ENCODE measurements at places on chromosomes 1 and 21.
A peak's percentile ranks its signal among the peaks of the same experiment; 100 is the strongest.

GRCh38 chr21:37028570-37028969, 22.1 kb downstream of the RIPPLY3 start:
- DNase-seq, result no peak

GRCh38 chr1:116352349-116352813, 20.7 kb upstream of the ATP1A1 start:
- no peak for DNase-seq

DNA sequence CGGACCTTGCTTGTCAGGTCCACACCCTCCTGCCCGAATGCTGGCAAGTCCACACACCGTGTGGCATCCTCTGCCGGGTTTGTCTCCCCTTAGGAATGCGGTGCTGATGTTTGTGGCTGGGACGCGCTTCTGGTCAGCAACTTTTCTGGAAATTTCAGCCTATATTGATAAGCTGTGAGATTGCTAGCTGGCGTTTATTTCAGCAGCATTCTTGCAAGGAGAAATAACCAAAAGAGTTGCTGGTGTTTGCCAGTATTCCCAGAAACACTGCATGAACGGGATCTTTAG, 601 bp downstream of the CEPT1 start:
- DNase-seq, result no peak

- DNase-seq, result no peak
These were observed 22.8 kb downstream of the ALG14 start for GRCh38 chr1:95049935-95050334.

GRCh38 chr1:215710036-215710898, 143.2 kb downstream of the KCTD3 start:
- DNase-seq, result no peak

DNA sequence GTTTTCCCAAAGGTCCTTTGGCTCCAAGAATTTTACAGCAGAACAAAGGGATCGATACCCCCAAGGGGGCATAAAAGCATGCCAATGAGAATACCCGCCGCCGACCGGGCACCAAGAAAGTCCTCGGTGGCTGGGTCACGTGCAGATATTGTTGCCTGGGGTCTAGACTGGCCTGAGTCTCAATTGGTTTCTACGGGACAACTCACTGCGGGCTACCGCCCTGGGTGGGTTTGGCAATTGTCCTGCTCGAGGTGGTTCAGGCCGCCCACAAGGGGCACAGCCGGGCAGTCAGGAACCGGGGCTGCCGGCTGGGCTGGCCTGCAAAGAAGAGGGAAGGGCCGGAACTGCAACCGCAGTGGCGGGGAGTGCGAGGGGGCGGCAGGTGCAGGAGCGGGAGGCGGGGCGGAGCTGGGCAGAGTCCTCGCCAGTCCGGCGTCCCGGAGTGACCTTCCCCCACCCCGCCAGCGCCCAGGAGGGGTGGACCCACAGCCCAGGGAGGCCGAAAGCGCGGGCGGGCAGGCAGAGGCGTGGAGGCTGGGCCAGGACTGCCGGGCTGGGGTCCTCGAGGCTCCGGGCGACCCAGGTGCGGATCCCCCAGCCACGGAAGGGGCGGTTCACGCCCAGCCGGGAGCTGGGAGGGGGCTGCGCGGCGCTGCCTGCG, 926 bp upstream of the ATP1B1 start:
- DNase-seq, result peak; percentile 91

DNA sequence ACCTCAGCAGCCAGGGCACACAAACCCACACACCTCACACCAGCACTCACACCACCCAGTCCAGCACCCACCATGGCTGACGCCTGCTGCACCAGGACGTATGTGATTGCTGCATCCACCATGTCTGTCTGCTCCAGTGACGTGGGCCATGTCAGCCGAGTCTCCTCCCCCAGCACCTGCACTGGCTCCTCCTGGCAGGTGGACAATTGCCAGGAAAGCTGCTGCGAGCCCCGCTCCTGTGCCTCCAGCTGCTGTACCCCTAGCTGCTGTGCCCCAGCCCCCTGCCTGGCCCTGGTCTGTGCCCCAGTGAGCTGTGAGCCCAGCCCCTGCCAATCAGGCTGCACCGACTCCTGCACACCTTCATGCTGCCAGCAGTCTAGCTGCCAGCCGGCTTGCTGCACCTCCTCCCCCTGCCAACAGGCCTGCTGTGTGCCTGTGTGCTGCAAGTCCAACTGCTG, at the start of gene KRTAP10-8:
Gene KRTAP10-8, plus strand, starts transcription at position 51 of the 458 bp plus-strand sequence. Its CDS starts 22 bp downstream, at position 73.
- peak; percentile 65 for DNase-seq

DNA sequence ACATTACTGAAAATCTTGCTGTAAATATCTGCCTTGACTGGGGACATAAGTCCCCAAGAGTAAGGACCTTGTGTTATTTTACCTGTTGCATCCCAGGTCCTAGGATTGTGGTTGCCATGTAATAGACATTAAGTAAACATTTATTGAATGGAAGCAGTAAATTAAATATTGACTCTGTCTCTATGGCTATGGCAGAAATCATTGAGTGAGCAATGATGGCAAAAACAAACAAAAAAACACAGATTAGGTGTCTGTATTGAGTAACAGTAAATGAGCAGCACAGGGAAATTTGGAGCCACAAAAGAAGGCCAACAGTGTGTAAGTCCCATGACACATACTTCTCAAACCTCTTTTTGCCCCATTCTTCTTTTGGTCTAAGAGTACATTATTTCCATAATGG, 240.4 kb downstream of the NFIA start:
- DNase-seq, result no peak

GRCh38 chr1:27960762-27961645, 1.2 kb downstream of the XKR8 start:
- DNase-seq, result no peak

- no peak for DNase-seq
These were observed 84.5 kb downstream of the PSMG1 start for GRCh38 chr21:39098696-39099200.

DNA sequence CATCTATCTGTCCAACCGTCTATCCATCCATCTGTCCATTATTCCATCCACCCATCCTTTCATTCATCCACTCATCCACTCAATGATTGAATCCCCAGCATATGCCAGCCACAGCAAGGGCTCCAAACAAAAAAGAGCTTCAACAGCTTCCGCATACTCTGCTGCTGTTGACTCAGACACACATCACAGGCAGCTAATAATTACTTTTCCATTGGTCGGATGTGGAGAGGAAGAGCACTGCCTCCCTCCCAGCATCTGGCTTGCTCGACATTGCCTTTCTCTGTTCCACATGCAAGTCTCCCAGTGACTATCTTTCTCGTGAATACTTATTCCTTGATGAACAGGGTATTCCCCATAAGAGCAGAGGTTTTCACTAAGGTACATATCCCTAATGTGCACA, 176.5 kb downstream of the HIVEP3 start:
- no peak for DNase-seq

Data from mesenteric fat pad (tissue), 1 donor.